Kidney (tissue), 22 donors: ENCODE measurements at places on chromosomes 1 and 21. TPM values are rescaled to one million over a fixed set of nuclear protein-coding genes. Genes with fewer than 3 reads are reported as not detected.

Gene HPDL
- total RNA-seq: 0.66 TPM

GRCh38 chr1:233097959-233098580 is 147.7 kb downstream of the NTPCR start:
- H3K27ac ChIP-seq: no peak overlapping the region
- H3K27me3 ChIP-seq: no peaks in the 10 kb centered on the region
- H3K36me3 ChIP-seq: no peaks in the 10 kb centered on the region

DNA sequence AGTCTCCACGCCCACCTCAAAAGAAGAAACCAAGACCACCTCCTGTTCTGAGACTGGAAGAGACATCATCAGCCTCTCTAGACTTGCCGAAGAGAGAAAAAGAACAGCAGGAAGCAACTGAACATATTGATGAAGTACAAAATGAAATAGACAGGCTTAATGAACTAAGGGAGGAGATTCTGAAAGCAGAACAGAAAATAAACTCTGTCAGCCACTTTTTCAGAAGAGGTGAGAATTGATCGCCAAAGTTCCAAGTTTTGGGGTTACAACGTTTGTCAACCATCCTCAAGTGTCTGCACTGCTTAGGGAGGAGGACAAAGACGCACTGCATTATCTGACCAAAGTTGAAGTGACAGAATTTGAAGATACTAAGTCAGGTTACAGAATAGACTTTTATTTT is 45.6 kb downstream of the ABL2 start:
- no peaks in the 10 kb centered on the region for H3K36me3 ChIP-seq
- H3K27me3 ChIP-seq: no peaks in the 10 kb centered on the region

Gene G0S2
- 15.5 TPM for total RNA-seq
